Right forelimb (tissue), 1 donor: ENCODE measurements at places on chromosomes 7 and 10.
A peak's percentile ranks its signal among the peaks of the same experiment; 100 is the strongest.

DNA sequence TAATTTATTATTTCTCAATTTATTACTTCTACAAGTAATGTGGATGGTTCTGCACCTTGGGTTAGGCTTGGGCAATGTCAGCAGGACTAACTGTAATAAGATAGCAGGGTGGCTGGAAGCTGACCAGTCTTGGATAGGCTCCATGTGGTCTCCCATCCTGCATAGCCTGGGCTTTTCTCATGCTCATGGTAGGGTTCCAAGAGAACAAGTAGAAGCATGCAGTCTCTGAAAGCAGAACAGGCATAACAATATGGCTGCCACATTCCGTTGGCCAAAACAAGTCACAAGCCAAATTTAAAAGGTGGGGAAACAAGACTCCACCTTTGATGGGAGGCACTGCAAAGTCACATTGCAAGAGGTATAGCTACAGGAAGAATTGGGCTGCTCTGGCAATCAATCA lies 98.6 kb upstream of the MDFIC start:
- no peak for DNase-seq

DNA sequence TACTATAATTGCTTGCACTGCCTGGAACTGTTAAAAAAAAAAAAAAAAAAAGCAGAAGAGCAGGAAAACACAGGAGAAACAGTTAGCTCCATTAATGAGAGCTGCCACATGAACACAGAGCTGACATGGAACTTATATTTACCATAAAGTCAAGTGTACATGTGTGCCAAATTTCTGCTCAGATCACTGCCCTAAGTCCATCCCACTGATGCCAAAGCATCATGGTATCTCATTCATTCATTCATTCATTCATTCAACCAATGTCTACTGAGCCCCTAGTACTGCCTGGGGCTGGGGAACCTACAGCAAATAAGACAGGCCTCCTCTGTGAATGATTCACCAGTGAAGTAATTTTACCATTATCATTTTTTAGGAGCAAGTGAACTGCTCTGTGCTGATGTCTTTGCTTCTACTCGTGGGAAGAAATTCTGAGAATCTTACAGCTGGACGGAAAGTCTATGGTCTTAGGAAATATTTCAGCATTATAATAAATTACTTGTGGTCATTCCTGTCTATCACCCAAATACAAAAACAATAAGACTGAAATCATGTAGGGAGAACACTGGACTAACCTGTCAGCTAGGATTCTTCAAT lies 58.8 kb upstream of the ABLIM1 start:
- DNase-seq: no peak

GRCh38 chr10:108696792-108697477 lies 1226.4 kb downstream of the XPNPEP1 start:
- DNase-seq: no peak

- no peak for DNase-seq
Measured at GRCh38 chr10:43287056-43288007, 20.5 kb upstream of the RASGEF1A start.

DNA sequence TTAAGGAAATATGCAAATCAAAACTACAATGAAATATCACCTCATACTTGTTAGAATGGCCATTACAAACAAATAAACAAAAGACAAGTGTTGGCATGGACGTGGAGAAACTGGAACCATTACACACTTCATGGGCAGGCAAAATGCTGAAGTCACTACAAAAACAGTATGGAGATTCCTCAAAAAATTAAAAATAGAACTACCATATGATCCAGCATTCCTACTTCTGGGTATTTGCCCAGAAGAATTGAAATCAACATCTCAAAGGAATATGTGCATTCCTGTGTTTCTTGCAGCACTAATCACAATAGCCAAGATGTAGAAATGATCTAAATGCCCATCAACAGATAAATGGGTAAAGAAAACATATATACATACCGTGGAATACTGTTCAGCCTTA lies 83.6 kb downstream of the NRCAM start:
- no peak for DNase-seq

- no peak for DNase-seq
Measured at GRCh38 chr10:35372329-35372728, 36.0 kb downstream of the CCNY start.

GRCh38 chr10:110003524-110003885 lies 4.3 kb upstream of the ADD3 start:
- no peak for DNase-seq

GRCh38 chr10:123464430-123465323 lies 201.5 kb upstream of the GPR26 start:
- no peak for DNase-seq

DNA sequence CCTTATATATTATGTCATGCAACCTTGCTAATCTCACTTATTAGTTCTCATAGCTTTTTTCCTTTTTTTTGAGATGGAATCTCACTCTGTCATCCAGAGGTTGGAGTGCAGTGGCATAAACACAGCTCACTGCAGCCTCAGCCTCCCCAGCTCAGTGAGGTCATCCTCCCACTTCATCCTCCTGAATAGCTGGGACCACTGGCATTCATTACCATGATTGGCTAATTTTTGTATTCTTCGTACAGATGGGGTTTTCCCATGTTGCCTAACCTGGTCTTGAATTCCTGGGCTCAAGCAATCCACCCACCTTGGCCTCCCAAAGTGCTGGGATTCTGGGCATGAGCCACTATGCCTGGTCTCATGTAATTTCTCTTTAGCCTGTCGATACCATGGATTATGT lies 89.1 kb upstream of the TRIM24 start:
- DNase-seq: no peak

DNA sequence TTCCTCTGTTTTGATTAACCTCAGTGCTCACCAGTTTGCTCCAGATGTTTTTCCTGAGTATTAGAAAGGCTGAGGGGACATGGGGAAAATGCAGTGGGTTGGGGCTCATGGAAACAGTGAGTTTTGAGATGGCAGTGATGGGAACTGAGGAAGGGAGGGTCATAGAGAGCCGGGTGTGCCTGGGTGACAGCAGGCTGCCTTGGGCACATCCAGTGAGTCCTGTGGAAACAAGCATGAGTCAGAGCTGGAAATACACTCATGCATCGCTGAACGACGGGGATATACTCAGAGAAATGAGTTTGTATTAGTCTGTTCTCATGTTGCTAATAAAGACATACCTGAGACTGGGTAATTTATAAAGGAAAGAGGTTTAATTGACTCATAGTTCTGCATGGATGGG lies 202.2 kb downstream of the TMEM178B start:
- DNase-seq: no peak

DNA sequence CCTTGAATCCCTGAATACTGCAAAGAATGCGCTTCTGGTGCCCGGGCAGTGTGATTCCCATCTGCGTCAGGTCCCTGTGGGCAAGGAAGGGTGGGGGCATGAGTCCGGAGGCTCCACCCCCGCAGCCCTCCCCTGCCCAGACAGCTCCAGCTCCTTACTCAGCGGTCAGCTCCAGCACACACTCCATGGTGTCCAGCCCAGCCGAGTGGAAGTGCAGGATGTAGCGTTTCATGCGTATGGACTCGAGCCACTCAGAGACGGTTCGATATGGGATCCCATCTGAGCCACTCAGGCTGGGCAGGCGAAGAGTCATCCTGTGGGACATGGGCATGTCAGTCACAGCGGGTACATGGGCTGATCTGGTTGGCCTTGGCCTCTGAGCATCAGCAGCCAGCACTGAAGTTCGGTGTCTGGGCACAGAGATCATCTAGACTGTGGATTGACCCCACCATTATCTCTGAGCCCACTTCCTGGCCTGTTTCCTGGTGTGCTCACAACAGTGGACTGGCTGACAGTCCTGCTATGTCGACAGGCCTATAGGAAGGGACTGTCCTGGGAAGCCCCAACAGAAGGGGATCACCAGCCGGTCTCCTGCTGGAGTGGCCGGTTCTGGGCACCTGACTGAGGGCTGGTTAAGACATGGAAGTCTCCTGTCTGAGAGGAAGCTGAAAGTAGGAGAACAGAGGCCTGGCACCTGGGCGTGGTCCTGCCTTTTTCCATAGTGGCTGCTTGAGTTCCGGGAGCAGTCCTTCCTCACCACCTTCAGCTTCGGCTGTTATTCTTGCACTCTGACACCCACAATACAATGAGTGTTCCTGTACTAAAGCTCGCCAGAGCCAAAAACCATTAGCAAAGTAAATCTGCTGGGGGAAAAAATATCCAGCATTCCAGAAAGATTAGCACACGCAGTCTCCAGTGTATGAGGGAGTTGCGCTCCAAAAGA lies 10.6 kb downstream of the ZYX start:
- DNase-seq: peak; percentile 48

GRCh38 chr7:100677308-100678267 lies 4.0 kb downstream of the GNB2 start:
- DNase-seq: no peak

- DNase-seq: no peak
Measured at GRCh38 chr10:45325116-45325515, 9.7 kb upstream of the OR13A1 start.

DNA sequence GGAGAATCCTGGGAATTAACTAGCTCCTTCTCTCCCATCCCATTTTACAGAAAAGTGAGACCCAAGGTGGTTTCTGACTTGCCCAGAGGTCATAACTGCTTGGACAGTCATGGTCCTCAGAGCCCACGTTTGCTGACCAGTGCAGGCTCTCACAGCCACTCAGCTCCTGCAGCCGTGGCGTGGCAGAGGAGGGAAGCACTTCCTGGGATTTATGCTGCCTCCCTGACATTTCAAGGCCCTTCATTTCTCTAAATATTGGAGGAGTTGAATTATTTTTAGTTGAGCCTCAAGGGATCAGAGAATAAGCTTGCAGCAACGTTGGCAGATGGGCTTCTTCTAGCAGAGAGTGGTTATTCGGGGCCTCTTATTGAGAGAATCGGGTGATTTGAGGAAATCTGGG lies 77.1 kb downstream of the LHPP start:
- no peak for DNase-seq

- DNase-seq: no peak
Measured at GRCh38 chr10:106493751-106494150, 670.8 kb downstream of the SORCS1 start.

- peak; percentile 50 for DNase-seq
Measured at GRCh38 chr10:22988581-22989360, 60.9 kb downstream of the ARMC3 start.

GRCh38 chr7:45610660-45611299 lies 36.6 kb downstream of the ADCY1 start:
- DNase-seq: no peak

- DNase-seq: no peak
Measured at GRCh38 chr10:104368381-104368780, 14.7 kb downstream of the CFAP58 start.

DNA sequence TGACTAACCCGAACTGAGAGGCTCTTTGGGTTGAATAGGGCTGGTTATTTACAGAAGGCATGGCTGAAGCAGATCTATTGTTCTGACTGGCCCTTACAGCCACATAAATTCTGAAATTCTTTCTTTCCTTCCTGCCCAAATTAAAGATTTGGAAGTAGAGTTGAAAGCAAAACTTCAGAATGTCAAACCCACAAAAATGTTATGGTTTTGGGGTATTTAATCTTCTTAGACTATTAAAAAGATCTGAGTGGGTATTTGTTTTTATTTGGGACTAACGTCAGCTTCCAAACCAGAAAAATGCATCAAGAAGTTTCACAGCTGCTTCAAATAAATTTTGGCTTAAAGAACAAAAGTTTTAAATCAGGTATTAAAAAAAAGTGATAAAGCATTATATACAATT lies 124.5 kb downstream of the AHR start:
- no peak for DNase-seq

GRCh38 chr10:59830601-59831259 lies 75.6 kb downstream of the CCDC6 start:
- DNase-seq: no peak

DNA sequence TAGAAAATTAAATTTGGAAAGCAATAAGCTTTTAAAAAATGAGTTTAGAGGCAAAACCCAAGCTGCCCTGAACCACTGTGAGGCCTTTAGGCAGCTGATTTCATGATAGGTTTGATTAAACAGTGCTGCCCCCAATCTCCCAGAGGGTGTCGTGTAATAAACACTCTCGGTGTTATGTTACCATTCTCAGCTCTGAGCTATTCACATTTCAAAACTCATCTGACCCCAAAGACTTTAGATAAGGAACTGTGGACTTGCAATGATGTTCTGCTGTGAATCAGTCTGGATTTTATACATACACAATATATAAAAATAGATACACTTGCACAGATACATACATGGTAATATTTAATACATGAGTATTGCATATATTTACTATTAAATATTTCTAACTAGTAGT lies 120.4 kb downstream of the MALRD1 start:
- DNase-seq: no peak

DNA sequence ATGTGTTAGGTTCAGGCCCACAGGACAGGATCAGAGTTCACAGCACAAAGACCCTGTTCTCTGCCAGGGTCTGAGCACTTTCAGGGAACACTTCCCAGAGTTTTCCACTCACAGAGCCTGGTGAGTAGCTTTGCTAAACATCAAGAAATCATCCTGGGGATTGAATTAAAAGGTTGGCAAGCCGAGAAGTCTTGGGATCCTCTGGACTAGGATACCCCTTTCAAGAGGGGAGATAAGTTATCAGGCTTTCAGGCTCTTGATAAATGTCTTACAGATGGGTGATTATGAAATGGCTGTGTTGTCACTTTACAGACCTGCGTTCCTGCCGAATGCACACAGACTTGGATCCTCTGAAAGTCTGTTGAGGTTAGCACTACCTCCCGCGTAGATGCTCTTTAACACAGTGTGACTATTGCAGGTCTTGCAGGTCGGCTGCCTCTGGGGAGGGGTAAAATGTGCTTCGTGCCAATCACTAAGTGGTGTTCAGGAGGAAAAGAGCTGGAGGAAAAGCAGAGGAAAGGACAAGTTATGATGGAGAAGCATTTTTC lies 473.5 kb upstream of the AKR1E2 start:
- DNase-seq: no peak

DNA sequence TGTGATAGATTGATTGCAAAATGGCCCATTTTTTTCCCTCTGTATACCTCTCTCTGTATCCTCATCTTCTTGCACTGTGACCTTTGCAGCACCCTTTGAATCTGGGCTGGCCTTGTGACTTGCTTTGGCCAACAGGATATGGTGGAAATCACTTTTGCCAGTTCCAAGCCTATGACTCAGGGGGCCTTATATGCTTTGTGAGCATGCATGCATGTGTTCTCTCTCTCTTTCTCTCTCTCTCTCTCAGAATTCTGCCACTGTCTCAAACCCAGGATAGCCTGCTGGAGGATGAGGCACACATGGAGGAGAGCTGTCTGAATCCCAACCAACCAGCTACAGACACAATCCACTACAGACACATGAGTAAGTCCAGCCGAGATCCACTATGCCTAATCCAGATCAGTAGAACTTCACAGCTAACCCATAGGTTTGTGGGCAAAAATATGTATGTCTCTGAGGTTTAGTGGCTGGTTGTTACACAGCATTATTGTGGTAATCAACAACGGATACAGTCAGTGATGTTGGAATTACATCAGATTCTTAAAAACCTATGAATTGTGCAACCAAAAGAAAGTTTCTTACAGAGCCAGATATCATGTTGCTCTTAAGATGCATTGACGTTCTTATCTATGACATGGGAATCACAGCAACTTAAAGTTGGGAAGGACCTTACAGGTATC lies 41.8 kb upstream of the ABCB4 start:
- no peak for DNase-seq

DNA sequence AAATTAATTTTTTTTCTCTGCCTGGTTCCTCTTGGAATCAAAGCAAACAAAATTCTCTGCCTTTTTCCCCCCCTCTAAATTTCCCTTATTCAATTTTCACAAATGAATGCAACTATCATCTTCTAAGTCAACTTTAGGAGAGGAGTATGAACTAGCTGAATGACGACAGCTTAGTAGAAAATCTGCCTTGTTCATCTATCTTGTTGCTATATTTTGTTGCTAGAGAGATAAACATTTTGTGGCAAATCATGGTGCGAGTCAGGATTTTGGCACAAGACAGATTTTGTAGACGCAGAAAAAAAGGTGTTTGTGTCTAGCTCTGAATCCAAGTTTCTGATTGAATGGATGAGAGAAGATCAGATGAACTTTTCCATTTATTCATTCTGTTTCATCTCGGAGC lies 81.0 kb upstream of the FZD8 start:
- no peak for DNase-seq
